ENCODE measurements at places on chromosomes 5 and 9. TPM values are rescaled to one million over a fixed set of nuclear protein-coding genes. Genes with fewer than 3 reads are reported as not detected.

The SLC25A51 gene
- total RNA-seq: 49.7 TPM

The GABBR2 gene
- 0.63 TPM for total RNA-seq

The MOB3B gene
- 2.0 TPM for total RNA-seq

The CEMIP2 gene
- 142 TPM for total RNA-seq

The AQP3 gene
- total RNA-seq: 1.3 TPM

The MTAP gene
- 25.6 TPM for total RNA-seq

The LMX1B gene
- not detected for total RNA-seq

The TMED9 gene
- 228 TPM for total RNA-seq

The AGXT2 gene
- total RNA-seq: not detected

The IL6ST gene
- total RNA-seq: 994 TPM

The ACTBL2 gene
- under 0.01 TPM for total RNA-seq

The PRXL2C gene
- 20.6 TPM for total RNA-seq

The KIF24 gene
- total RNA-seq: 2.3 TPM

The MRPS2 gene
- total RNA-seq: 10.8 TPM

The FOXI1 gene
- not detected for total RNA-seq
